Natural killer cell (primary cell): ENCODE measurements at places on chromosomes 4 and X. TPM values are rescaled to one million over a fixed set of nuclear protein-coding genes. Genes with fewer than 3 reads are reported as not detected.

NSD2 gene
- 48.3 TPM for total RNA-seq

PRDM8 gene
- total RNA-seq = 6.2 TPM

BRS3 gene
- total RNA-seq = not detected

CETN2 gene
- total RNA-seq = 9.8 TPM

MAGEA2 gene
- not detected for total RNA-seq

PAGE5 gene
- total RNA-seq = not detected

GPR119 gene
- not detected for total RNA-seq

H2BW2 gene
- total RNA-seq = 0.18 TPM

GRCh38 chrX:136176399-136176825, 29.1 kb downstream of the FHL1 start:
- no peak for DNase-seq

DNA sequence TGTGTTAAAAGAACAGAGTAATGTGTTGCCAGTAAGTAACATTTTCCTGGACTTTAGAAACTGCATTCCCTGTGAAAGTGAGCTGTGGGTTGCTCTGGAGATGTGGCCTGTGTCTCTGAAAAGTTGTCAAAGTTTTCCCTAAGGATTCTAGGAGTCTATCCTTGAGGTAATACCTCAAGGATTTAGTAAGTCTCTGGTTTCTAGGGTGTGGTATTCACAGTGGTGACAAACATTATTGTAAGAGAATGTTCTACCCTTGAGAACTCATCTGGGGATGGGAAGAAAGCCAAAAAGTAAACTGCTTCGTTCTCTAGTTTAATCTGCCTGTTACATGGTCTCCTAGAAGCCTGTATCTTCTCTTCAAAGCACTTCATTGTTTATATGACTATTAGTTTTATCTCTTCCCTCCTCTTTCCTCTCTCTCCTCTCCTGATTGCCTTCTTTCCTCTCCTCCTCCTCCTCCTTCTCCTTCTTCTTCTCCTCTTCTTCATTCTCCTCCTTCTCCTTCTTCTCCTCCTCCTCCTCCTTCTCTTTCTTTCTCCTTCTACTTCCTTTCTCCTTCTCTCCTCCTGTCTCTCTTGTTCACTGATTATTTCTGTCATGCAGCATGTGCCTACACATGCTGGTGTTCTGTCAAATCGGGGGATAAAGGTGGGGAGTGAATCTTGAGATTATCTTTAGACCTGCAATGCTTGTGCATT, 321.3 kb downstream of the PTTG2 start:
- DNase-seq = no peak

GRCh38 chr4:86358257-86358656, 1.6 kb downstream of the MAPK10 start:
- DNase-seq = no peak

DNA sequence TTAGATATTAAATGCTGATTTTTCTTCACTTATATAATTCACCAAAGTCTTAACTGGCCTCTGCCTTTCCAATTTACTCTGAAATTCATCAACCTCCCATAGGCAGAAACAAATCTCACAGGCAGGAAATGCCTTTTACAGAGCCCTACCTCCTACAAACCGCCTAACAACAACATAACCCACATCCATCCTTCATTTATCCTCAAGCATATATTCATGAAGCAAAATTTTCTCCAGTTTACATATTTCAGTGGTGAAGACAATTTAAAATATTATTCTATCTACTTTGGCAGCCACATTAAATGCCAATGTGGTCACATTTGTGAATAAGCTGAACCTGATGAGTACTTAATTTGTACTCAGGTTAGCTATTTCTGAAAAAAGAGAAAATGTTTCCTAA, 30.3 kb downstream of the SEPSECS start:
- no peak for DNase-seq

DNA sequence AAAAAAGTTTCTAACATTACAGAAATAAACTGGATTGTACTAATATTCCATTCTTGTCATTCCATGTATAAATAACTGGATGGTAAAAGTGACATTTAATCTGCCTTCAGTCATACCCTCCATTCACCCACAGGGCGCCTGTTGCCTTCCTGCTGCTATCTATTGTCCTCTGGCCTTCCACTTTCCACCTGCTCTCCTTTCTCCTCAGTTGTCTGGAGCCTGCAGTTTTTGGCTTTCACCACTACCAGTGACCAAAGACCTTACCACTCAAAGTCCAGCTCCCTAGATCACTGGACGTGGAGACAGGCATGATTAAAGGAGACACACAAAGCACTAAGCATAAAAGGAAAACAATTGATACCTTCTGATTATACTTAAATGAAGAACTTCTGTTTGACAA, 46.2 kb upstream of the NHS start:
- DNase-seq = no peak

DNA sequence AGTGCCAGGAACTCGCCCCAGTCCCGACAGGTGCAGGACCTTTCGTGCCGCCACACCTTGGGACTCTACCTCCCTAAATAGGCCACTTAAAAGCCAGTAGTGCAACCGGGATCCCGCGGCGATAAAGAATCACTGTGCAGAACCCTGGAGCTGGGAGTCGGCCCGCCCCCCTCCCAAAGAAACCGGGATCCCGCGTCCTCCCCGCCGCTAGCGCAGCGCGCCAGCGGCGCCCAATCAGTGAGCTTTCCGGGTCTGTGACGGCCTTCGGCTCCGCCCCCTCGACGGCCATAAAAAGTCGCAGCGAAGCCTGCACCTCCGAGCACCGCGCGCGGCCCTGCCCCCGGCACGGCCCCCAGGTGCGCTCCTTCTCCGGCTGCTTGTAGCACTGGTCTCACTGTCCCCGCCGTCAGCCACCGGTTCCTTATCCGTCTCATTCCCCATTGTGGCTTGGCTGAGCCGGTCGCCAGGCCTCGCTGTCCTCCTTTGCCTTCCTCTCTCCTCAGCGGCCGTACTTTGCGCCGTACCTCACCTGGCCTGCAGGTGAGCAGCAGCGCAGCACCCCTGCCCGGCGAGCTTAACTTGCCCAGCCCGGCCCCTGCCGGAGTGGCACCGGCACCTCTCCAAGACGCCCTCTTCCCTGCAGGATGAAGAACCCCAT, at the start of gene LRAT:
Gene LRAT (plus strand): TSS at position 318 of the 658 bp plus-strand sequence. CDS start 327 bp downstream, at position 645.
- DNase-seq = no peak

DNA sequence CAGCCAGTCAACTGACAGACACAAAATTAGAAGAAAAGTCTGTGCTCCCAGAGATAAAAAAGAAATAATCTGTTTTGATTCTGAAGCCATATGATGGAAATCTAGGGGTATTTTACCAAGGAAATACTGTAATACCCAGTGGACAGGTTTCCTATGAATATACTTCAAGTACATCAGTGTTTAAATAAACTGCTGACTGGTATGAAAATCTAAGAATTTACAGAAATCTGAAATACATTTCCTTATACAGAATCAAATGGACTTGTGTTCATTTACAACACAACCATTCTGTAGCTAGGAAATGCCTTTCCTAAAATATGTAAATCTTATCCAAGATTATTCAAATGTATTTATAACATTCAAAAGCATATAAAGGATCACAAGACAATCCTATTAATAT, 13.4 kb downstream of the YTHDC1 start:
- no peak for DNase-seq

- DNase-seq = no peak
These were observed 61.1 kb upstream of the RBMX start for GRCh38 chrX:136941396-136942337.

- DNase-seq = no peak
These were observed 248.5 kb upstream of the DIAPH2 start for GRCh38 chrX:96436105-96436504.

- DNase-seq = no peak
These were observed 24.3 kb downstream of the KLHL8 start for GRCh38 chr4:87196146-87196545.

DNA sequence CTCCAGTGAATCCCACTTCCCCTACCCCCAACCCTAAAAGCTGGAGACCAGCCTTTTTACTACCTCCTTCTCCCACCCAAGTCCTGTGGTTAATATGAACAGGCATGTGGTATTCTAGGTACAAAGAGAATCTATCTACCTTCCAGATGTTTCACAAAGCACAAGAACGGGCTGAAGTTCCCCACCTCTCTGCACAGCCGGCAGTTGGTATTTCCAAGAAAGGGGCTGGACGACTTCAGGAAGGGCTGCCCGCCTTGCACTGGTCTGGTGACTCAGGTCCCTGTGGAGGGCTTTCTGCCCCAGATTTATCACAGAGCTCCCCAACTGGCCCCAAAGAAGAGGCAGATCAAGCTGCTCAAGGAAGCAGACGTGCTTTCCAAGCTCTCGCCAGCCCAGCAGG, 4.5 kb downstream of the FAM47E start:
- no peak for DNase-seq

GRCh38 chr4:83604321-83604720, 68.4 kb downstream of the GPAT3 start:
- no peak for DNase-seq

DNA sequence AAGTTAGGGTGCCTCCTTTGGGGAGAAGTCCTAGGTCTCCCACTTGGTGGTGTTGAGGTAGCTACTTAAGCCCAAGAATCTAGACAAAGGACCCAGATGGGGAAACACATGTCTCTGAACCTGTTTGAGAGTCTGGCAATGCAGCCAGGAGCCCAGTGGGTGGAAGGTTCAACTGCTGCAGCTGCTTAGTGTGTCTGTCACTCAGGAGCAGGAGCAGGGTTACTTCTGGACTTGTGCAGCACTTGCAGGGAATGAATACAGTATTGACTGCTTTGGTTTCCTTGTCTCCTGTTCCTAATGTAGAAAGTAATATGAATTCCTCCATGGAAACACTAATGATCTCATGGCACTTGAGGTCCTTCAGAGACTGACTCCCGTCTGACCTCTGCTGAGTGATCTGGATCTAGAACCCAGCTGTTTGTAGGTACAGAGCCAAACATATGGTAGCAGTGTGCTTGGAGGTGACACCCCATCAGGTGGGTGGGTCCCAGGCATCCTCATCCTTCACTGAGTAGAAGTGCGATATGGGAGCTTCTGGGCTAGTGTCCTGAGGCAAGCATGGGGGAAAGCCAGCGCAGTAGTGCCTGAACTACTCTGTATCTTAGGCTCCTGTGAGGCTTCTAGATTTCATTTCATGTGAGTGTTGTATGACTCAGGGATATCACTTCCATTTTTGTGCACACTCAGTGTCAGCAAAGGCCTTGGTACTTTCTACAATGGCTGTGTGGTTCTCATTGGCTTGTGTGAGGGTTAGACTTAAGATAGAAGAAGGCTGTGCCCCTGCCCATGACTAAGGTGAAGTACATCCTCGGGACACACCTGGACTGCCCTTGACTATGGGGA, 85.0 kb upstream of the WDR1 start:
- DNase-seq = no peak

DNA sequence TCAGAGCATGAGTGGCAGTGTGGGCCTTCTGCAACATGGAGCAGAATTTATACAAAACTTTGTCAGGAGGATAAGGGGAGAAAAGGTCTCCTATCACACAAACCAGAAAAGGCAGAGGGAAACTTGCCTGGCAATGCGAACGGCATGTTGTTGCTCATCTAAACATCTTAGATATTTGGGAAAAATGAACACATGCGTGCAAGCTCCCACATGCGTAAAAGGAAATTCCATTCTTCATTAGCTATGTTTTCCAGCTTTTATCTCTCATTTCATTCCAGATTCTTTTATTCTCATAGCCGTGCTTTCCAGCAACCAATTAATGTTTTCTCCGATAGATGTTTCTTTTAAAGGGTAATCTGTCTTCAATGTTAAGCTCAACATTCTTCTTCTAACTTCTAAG, 31.3 kb upstream of the GBA3 start:
- DNase-seq = no peak
